Breast epithelium (tissue), 4 donors: ENCODE measurements at places on chromosomes 4 and X. TPM values are rescaled to one million over a fixed set of nuclear protein-coding genes. Genes with fewer than 3 reads are reported as not detected.

The ATP5ME gene
- total RNA-seq: 108 TPM

- no peaks in the 10 kb centered on the region for H3K27me3 ChIP-seq
Measured at GRCh38 chr4:53992785-53993184, 71.6 kb downstream of the CHIC2 start.

- no peaks in the 10 kb centered on the region for H3K36me3 ChIP-seq
- H3K27ac ChIP-seq: no peak overlapping the region
- no peak for DNase-seq
- H3K27me3 ChIP-seq: no peaks in the 10 kb centered on the region
Measured at GRCh38 chrX:18643243-18643642, 28.7 kb downstream of the RS1 start.

DNA sequence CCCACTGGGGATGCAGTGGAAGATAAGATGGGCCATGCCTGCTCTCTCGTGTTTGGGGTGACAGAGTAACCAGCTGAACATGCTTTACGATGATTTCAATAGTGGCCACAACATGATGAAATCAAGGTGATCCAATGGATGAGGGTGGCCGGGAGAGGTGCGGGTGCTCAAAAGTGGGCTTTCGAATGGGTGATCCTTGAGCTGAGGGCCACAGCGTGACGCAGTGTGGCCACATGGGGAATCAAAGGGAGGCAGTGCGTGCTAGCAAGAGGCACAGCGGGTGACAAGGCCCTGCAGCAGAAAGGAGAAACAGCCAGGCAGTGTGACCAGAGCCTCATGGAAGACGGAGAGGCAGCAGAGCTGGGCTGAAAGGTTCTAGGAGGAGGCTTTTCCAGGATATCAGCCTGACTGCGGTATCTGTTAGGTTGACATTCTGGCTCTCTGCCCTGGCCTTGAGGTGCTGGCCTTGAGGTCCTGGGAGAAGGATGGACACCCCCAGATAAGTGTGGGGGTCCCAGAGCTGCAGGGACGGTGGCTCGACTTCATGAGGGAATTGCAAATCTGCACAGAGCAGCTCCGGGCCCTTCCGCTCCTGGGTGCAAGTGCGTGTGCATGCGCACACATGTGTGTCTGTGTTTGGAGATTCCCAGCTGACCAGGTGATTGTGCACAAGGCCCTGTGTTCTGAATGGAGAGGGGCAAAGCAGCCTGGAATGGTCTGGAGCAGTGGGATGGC, 38.0 kb upstream of the GPR78 start:
- no peaks in the 10 kb centered on the region for H3K27me3 ChIP-seq
- H3K36me3 ChIP-seq: no peaks in the 10 kb centered on the region
- no peak overlapping the region for H3K27ac ChIP-seq
- DNase-seq: no peak
- no peak overlapping the region for H3K4me3 ChIP-seq
- no peaks in the 10 kb centered on the region for H3K4me1 ChIP-seq

The CNGA1 gene
- 1.9 TPM for total RNA-seq

GRCh38 chr4:88610771-88611170, 18.5 kb downstream of the HERC3 start:
- H3K4me3 ChIP-seq: no peak overlapping the region
- DNase-seq: no peak

GRCh38 chr4:113874480-113874879, 105.0 kb downstream of the ARSJ start:
- no peak overlapping the region for H3K27ac ChIP-seq
- no peak for DNase-seq
- H3K36me3 ChIP-seq: no peaks in the 10 kb centered on the region
- no peaks in the 10 kb centered on the region for H3K4me1 ChIP-seq

DNA sequence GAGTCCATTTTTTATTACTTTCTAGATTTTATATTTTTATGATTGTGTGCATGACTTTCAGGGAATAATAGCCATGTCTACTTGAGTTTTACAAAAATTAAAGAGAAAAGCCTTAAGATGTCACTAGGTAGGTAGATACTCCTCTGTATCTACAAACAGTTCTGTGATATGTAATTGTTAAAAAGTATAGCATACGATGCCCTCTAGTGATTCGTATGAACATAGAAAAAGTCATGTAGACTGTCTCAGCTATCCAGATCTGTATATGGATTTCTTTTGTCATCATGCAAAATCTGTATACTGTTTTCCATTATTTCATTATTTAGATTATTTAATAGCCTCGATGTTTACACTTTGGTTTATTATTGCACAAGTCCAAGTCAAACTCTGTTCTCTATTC, 856.6 kb downstream of the CENPC start:
- no peaks in the 10 kb centered on the region for H3K4me1 ChIP-seq
- no peak overlapping the region for H3K27ac ChIP-seq
- no peaks in the 10 kb centered on the region for H3K36me3 ChIP-seq

DNA sequence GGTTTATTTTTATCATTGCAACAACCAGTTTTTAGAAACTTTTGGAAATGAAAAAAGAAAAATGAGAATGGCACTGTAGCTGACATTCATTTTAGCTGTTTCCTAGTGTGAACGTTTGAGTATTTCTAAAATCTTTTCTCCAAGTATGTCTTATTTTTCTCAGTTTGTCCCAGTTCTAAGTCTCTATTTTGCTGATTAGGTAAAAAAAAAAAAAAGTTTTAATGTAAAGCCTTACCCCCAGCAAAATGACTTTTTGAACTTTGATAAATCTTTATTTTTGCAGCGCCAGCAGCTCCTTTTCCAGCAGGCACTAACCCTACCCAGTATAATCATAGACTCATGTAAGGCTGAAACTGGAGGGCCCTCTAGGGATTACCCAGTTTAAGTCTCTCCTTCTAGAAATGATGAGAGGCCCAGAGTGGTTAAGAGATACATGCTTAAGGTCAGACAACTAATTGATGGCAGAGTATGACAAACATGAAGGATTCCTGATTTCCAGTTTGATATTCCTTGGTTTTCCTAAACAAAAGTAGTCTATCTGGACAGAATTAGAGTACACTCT, 84.3 kb upstream of the SLC4A4 start:
- no peaks in the 10 kb centered on the region for H3K36me3 ChIP-seq
- no peaks in the 10 kb centered on the region for H3K27me3 ChIP-seq
- H3K27ac ChIP-seq: no peak overlapping the region

- no peak for DNase-seq
- H3K4me3 ChIP-seq: no peak overlapping the region
- H3K27me3 ChIP-seq: peaks cover 5% of the 10 kb centered on the region
- H3K4me1 ChIP-seq: no peaks in the 10 kb centered on the region
- H3K36me3 ChIP-seq: no peaks in the 10 kb centered on the region
Measured at GRCh38 chr4:42871671-42872290, 20.7 kb upstream of the GRXCR1 start.

The GAGE12D gene
- total RNA-seq: not detected

- no peaks in the 10 kb centered on the region for H3K27me3 ChIP-seq
- no peak overlapping the region for H3K4me3 ChIP-seq
- no peak for DNase-seq
- no peaks in the 10 kb centered on the region for H3K36me3 ChIP-seq
- no peak overlapping the region for H3K27ac ChIP-seq
- no peaks in the 10 kb centered on the region for H3K4me1 ChIP-seq
Measured at GRCh38 chr4:168540503-168541265, 43.8 kb downstream of the PALLD start.

DNA sequence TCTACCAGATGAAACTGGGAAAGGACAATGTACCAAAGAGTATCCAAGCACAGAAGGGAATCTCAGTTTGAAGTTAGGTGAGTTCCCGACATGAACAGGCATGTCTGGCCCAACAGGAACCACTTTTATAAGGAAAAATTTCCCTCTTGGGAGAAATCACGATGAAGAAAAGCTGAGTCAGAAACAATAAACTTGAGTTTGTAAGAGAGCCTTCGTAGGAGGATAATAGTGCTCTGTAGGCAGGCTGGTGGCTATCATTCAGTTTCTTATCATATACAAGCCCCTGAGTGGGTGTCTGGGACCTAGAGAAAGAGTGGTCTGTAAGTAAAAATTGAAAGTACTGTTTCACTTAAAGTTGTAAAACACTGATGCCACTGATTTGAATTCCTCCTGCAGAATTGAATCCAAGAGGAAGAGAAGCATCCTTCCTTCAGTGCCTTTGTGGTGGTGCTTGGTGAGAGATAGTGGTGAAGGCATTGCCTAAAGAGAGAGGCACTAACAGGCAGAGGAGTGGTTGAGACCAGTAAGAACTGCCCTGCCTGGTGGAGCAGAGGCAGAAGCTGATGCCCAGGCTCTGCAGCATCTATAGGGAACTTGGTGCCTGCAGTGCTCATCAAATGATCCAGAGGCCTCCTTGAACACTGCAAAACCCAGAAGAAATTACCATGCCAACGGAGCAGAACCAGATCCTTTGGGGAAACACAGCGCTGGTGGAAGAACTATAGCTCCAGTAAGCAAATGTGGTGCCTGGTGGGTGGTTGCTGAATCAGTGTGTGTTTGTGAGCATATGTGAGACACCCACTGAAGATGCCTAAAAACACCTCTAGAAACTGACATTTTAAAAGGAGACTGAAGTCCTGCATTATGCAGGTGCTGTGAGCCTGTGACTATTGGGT, 31.7 kb upstream of the METAP1 start:
- no peak overlapping the region for H3K4me3 ChIP-seq
- DNase-seq: no peak
- no peaks in the 10 kb centered on the region for H3K36me3 ChIP-seq

The DIPK2B gene
- 9.2 TPM for total RNA-seq

GRCh38 chrX:133258481-133258880, 40.3 kb upstream of the TFDP3 start:
- H3K36me3 ChIP-seq: no peaks in the 10 kb centered on the region
- H3K27me3 ChIP-seq: peaks cover 47% of the 10 kb centered on the region
- no peak overlapping the region for H3K27ac ChIP-seq
- H3K4me1 ChIP-seq: no peaks in the 10 kb centered on the region

DNA sequence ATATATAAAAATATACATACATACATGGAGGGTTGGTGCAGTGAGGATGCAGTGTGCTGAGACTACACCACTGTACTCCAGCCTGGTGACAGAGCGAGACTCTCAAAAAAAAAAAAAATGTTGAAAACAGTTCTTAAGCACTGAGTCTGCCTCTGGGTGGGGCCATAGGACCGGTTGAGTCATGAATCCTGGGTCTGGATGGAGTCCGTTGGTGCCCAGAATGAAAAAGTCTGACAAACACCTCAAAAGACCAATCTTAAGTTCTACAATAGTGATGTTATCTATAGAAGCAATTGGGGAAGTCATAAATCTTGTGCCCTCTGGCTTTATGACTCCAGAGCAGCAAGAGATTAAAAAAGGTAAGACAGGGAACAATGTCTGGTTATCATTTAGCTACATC, 70.4 kb downstream of the FGFBP1 start:
- no peaks in the 10 kb centered on the region for H3K4me1 ChIP-seq
- DNase-seq: no peak
- no peak overlapping the region for H3K27ac ChIP-seq
- H3K36me3 ChIP-seq: no peaks in the 10 kb centered on the region
- no peaks in the 10 kb centered on the region for H3K27me3 ChIP-seq
- no peak overlapping the region for H3K4me3 ChIP-seq

The TMA16 gene
- 28.2 TPM for total RNA-seq

DNA sequence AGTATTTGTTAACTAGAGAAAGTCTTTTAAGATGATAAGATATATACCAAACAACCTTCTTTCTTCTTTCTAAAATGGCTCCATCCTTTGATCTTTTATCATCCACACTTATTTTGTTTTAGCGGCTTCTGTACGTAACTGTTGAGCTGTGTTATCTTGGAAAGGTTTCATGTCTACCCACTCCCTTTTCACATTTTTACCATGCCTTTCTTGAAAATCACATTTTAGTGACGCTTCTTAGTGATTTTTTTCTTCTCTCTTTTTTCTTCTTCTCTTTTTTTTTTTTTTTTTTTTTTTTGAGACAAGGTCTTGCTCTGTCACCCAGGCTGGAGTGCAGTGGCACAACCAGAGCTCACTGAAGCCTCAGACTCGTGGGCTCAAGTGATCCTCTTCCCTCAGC, 135.1 kb downstream of the CHIC2 start:
- DNase-seq: no peak
- H3K27me3 ChIP-seq: no peaks in the 10 kb centered on the region
- H3K4me3 ChIP-seq: no peak overlapping the region

DNA sequence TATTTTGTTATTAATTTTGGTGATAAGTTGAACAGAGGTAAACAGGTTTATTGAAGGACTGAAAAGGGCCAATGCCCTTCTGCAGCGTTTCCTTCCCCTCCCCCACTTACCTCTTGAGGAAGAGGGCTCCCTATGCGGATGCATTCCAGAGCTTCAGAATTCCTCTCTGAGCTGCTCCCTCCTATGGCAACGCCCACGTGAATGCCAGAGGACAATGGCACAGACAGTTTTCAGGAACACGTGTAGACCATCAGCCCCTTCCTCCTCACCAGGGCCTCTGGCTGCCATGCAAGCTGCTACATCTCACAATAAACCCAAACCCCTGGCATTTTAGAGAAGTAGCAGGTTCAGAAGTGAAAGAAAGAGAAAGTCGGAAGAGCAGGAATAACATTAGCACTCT, 127.9 kb downstream of the CHRDL1 start:
- H3K36me3 ChIP-seq: no peaks in the 10 kb centered on the region
- no peaks in the 10 kb centered on the region for H3K27me3 ChIP-seq

The NUDT11 gene
- total RNA-seq: 2.2 TPM

- no peak overlapping the region for H3K4me3 ChIP-seq
- no peaks in the 10 kb centered on the region for H3K27me3 ChIP-seq
- H3K27ac ChIP-seq: no peak overlapping the region
- H3K4me1 ChIP-seq: no peaks in the 10 kb centered on the region
Measured at GRCh38 chr4:31078661-31079060, 358.5 kb downstream of the PCDH7 start.

DNA sequence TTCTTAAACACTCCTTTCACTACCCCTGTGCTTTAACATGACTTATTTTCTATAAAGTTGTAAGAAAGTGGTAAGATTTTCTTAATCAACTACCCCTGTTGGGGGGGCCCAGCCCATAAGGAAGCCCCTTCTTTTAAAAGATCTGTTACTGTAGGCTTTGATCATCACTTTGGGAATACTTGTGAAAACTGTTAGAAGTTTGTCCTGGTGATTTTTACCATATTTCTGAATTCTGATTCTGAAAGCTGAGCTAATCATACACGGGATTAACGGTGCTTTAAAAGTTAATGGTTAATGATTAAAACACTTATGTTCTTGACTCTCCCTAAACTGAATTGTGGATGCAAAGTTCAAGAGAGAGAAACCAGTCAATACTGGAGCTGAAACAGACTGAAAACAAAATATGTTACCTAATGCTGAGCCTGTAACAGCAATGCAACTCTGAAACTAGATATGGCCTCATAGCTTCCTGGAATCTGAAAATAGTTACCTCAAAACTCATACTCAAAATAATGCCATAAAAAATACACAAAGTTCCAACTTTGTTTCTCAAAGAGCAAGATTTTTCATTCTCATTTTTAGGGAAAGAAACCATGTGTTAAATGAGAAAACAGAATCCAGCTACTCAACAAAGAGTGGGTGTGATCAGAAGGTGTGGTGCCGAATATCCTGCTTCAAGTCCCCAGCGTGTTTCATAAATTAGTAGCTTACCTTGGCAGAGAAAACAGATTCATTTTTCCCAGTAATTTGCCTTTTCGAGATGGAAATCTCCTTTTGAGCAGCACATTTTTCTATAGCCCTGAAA, 31.6 kb downstream of the ADH7 start:
- no peak overlapping the region for H3K4me3 ChIP-seq
- H3K27me3 ChIP-seq: no peaks in the 10 kb centered on the region
- no peaks in the 10 kb centered on the region for H3K36me3 ChIP-seq
- no peak for DNase-seq
- peak overlapping the region; percentile 74 for H3K27ac ChIP-seq
